ENCODE measurements at places on chromosomes 6 and 20. TPM values are rescaled to one million over a fixed set of nuclear protein-coding genes. Genes with fewer than 3 reads are reported as not detected.

Gene C6orf132
- total RNA-seq = 1.7 TPM

DNA sequence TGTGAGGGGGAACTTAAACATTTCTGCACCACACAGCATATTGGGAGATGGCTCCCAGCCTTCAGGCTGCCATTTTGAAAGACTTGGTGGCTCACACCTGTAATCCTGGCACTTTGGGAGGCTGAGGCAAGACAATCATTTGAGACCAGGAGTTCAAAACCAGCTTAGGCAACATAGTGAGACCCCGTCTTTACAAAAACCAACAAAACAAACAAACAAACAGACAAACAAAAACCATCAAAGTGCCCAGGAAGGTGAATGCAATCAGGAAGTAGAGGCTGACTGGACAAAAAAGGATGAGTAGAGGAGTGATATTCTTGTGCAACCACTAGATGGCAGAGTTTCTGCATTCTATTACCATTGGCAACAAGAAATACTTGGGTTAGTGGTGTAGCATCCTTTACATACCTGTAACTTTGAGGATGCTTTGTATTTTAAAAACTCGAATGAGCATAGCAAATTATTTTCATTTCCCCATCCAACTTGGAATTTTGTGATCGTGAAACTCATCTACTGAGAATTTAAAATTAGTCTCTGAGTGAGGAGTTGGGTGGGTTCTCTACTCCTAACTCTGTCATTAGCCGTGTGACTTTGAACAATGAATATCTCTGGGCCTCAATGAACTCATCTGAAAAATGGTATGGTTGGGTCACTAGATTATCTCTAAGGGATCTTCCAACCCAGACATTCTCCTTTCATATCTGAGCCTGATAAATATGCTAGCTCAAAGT lies 84.4 kb downstream of the CRYBG1 start:
- peak; percentile 76 for DNase-seq

Gene TINAG
- not detected for total RNA-seq

GRCh38 chr6:137849981-137850714 lies 16.9 kb upstream of the TNFAIP3 start:
- DNase-seq = no peak

Gene ZNF165
- 0.95 TPM for total RNA-seq

- DNase-seq = peak; percentile 92
Observed at GRCh38 chr6:37029249-37029971, 24.0 kb downstream of the FGD2 start.

Gene LTV1
- 10.0 TPM for total RNA-seq

DNA sequence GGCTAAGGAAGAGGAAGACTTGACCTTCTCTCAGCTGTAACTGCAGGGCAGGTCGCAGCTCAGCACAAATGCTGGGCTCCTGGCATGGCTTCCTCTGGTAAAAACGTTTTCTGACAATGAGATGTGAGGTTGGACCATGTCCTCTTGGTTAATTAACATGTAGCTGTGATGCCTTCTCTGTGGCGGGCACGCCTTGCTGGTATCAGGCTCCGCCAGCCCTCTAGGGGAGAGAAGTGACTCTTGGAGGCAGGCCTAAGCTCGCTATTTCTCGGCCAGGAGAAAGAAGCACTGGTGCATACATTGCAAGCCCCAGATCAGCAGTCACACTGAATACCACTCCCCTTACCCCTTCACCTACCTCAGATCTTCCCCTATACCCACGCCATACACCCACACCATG lies 65.0 kb downstream of the QRSL1 start:
- no peak for DNase-seq

Gene CST3
- total RNA-seq = 256 TPM

Gene CD40
- 0.42 TPM for total RNA-seq
